ENCODE measurements at places on chromosomes 16 and 17.

DNA sequence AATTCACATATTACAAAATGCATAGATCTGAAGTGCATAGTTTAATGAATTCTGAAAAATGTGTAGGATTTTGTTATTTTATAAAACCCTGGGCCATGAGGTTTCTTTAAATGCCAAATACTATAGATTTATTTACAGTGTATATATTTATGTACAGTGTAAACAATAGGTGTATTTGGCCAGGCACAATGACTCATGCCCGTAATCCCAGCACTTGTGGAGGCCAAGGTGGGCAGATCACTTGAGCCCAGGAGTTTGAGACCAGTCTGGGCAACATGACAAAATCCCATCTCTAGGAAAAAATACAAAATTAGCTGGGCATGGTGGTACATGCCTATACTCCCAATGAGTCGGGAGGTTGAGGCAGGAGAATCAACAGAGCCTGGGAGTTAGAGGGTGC is 249.4 kb downstream of the PRKCA start:
- no peak for DNase-seq

DNA sequence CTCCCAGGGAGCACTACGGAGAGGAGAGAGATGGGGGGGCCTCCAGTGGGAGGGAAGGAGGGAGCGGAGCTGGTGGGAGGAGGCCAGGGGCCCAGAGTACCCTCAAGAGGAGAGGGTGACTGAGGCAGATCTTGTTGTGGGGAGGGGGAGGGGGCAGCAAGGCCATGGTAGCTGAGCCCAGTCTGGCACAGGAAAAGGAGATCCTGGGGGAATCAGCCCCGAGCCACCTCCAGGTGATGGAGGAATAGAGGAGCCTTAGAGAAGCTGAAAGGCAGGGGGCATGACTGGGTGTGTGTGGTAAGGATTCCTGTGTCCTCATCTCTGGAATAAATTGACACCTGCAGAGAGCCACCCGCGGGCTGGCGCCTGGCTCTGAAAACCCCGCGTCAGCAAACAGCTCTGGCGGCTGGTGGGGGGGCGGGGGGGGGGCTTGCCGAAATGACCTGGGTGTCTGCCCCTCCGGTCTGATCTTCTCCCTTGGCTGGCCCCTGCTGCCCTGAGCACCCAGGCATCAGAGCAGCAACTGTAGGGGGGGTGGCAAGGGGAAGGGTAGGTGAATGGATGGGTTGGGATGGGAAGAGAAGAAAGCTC is 1.3 kb upstream of the NLGN2 start:
- DNase-seq, result no peak

DNA sequence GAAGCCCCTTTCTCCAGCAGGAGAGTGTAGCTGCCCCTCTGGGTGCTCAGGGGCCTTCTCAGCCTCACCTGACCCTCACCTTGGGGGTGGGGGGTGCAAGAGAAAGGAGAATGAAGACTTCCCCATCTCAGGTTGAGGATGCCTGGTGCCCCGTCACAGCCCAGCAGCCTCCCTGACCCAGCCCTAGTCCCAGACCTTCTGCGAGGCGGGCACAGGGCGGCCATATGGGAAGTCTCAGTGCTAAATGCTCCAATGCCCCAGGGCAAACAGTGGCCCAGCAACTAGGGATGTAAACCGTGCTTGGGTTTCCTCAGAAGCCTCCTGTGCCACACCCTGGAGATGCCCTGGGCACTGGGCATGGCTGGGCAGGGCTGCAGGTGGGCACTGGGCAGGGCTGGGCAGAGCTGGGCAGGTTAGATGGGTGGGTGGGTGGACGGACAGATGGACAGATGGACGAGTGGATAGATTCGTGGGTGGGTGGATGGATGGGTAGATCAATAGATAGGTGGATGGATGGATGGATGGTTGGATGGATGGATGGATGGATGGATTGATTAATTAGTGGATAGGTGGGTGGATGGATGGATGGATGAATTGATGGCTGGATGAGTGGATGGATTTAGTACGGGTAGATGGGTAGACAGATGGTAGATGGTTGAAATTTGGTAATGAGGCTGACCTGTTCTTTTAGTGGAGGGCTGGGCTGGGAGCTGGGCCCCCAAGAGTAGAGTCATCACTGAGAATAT is 16.8 kb downstream of the TPSD1 start:
- DNase-seq, result no peak

GRCh38 chr16:86044881-86045590 is 146.1 kb downstream of the IRF8 start:
- DNase-seq, result no peak

- DNase-seq, result no peak
Measured at GRCh38 chr17:51793686-51794085, 364.8 kb downstream of the CA10 start.

GRCh38 chr16:30903002-30903401 is 6.6 kb downstream of the CTF1 start:
- DNase-seq, result peak; percentile 34

- DNase-seq, result peak; percentile 75
Measured at GRCh38 chr17:47694581-47695428, 844 bp downstream of the TBKBP1 start.

- no peak for DNase-seq
Measured at GRCh38 chr17:76085066-76085730, 6.2 kb downstream of the ZACN start.

GRCh38 chr16:84270531-84270930 is 24.1 kb upstream of the WFDC1 start:
- no peak for DNase-seq

GRCh38 chr17:50101346-50102163 is 6.4 kb downstream of the PDK2 start:
- peak; percentile 26 for DNase-seq

DNA sequence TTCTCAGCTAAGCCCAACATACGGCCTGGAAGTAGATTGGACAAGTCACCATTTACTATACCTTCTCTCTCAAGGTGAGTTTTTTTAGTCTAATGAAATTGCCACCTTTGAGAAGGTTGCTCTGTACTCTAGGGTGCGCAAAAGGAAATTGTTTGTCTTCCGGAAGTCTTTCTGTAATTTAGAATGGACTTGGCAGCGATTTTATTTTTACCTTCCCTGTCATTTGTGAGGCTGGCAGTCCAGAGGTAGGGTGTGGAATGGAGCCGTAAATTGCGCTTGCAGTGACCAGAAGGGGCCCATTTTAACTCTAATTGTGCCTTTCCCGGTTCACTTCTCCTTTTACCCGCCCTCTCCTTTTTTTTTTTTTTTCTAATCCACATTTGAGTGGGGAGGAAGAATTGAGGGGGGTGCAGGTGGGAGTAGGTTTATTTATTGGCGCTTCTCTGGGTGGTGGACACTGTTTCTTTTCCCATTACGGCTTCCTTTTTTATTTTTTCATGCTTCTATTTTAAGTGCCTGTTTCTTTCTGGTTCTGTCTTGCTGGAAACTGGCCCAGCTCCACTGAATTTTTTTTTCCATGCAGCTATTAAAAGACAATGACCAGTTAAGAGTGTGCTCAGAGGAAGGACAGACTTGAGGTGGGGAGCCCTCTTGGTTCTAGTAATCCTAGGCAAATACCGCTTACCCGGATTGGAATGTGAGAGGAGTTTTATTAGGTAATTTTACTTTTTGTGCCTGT is 89.7 kb upstream of the CLEC18A start:
- no peak for DNase-seq

GRCh38 chr16:2486645-2487516 is 12.0 kb downstream of the TBC1D24 start:
- DNase-seq, result no peak

- no peak for DNase-seq
Measured at GRCh38 chr16:27824006-27824405, 239.5 kb downstream of the GSG1L start.

DNA sequence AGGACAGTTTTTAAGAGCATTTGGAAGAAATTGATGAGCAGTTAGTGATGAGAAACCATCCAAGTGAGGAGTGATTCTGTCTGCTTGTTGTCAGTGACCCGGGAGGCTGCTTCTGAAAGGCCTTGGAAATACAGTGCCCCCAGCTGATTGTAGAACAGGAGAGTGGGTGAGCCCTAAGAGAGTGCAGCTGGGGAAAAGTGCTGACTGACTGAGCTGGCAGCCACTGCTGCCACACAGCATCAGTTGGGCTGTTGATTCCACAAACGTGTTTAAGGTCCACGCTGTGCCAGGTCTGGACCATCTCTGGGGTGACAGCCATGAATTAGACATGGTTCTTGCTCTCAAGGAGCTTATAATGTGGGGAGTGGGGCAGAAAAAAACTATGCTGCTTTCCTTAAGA is 18.9 kb downstream of the NUP93 start:
- DNase-seq, result no peak

- no peak for DNase-seq
Measured at GRCh38 chr17:1755252-1755826, 6.5 kb upstream of the SERPINF1 start.
